ENCODE measurements at places on chromosomes 6 and 20.

- no peak for DNase-seq
Observed at GRCh38 chr20:2626853-2627541, 25.4 kb upstream of the NOP56 start.

DNA sequence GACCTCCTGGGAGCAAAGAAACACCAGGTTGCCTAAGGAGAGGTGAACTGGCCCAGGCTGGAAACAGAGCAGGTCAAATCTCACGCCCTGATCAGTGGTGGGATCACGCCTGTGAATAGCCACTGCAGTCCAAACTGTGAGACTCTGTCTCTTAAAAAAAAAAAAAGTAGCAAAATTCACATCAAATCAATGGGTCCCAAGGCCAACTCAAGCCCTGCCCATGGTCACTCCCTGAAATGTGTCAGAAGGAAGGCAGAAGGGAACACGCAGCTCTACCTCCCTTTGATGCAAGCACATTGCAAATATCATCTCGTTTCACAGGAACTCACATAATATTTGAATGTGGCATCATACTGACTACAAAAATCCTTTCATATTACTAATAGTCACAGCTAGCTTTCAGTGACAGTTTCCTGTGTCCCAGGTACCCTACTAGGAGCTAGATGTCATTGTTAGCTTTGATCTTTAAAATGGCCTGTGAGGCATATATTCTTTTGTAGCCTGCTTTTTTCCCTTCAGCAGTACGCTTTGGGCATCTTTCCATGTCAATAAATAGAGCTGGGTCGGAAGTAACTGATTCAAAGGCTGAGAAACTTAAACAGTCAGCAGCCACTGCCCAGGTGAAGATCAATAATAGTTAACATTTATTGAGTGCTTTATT lies 14.4 kb upstream of the TTPAL start:
- no peak for DNase-seq

GRCh38 chr6:111711476-111711875 lies 105.8 kb upstream of the TRAF3IP2 start:
- DNase-seq, result no peak

DNA sequence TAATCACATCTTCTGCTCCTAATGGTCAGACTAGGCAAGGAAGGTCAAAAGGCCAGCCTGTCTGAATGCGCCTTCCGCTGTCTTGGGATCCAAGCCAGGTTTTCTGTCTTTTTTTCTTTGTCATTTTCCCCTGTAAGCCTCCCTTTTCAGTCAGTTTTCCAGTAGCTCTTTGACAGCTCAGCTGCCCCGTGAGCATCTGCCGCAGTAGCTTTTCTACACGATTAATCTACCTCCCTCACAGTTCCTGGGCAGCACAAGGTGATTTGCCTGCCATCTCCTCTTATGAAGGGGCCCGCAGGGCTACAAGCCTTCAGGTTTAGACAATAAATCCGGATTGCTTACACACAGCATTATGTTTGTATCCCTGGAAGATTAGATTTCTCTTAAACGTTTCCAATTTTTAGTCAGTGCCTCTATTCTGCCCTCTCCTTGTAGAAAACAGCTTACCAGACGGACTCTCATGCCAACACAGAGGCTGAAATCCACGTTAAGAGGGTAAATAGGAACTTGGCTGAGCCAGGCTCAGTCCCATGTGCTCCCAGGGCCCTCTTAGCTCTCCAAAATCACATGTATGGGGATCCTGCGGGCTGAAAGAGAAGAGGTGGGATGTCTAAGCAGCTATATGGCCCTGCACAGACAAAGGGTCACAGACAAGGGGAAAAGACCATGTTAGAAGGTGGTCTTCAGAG lies 77.2 kb downstream of the LY86 start:
- DNase-seq, result no peak

- no peak for DNase-seq
Observed at GRCh38 chr6:27631609-27631916, 158.7 kb upstream of the ZNF184 start.

DNA sequence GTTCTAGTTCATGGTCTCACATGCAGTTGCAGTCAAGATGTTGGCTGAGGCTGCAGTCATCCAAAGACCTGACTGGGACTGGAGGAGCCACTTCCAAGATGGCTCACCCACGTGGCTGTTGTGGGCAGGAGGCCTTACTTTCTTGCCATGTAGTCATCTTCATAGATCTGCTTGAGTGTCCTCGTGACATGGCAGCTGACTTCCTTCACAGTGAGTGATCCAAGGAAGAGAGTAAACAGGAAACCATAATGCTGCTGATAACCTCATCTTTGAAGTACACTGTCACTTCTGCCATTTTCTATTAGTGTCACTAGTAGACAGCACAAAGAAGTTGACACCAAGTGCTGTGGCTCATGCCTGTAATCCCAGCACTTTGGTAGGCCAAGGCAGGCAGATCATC lies 40.1 kb upstream of the AKIRIN2 start:
- DNase-seq, result peak; percentile 82

- DNase-seq, result no peak
Observed at GRCh38 chr6:142867988-142868812, 76.8 kb downstream of the HIVEP2 start.

GRCh38 chr6:89917216-89917615 lies 22.9 kb downstream of the GJA10 start:
- DNase-seq, result no peak

DNA sequence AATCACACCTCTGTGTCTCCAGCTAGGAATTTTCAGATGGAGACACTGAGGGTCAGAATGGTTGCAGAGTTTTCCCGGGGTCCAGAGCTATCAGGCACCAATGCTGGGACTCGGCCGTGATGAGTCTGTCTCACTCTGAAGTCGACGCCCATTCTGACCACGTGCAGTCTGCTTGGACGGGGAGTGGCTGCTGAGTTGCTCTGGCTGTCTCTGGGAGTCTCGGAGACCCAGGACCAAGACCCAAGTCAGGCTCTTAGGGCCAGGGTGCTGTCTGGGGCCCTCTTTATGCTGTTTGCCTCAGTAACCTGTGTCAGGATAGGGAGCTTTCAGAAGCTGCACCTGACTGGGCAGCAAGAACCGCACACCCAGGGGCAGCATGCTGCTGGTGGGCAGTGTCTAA lies 4.6 kb downstream of the IP6K3 start:
- DNase-seq, result no peak

Measured in stimulated activated CD4-positive, alpha-beta T cell treated with anti-CD3 and anti-CD28 coated beads, Interleukin-1b, Interleukin-23, amount 100 ng/mL, for 48 hours (primary cell).